ENCODE measurements at places on chromosomes 2 and 18. TPM values are rescaled to one million over a fixed set of nuclear protein-coding genes. Genes with fewer than 3 reads are reported as not detected.

DNA sequence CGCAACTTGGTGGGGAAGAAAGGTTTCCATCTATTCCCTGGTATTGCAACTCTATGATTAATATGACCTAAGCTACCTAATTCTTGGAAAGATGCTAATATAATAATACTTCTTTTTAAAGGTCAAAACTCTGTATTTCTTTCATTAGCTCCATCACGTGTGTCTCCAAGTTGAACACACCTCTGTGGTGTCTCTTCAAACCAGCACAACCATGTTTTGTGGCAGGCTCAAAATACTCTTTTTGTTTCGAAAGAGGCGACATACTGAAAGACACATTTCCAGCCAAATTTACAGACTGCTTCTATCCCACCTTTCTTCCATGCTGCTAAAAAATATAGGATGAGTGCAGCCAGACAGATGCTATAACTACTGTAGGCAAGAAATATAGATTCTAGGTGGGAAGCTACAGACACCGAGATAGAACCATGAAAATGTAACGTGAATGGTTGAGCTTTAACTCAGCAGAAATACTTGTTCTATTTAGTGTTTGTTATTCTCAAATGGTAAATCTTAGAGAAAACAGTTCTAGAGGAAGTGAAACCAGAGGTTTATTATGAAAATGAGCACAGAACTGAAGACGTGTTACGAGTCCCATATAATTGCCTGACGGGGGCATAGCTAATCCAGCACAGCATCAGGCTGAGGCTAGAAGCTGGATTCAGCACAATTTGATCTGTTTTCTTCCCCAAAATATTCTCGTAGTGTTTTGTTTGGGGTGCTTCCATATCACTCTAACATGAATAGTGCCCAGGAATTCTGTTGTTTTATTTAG, 991.5 kb upstream of the FANCL start:
- DNase-seq = no peak

- DNase-seq = no peak
Observed at GRCh38 chr2:84999553-84999955, 28.6 kb downstream of the KCMF1 start.

- no peak for DNase-seq
Observed at GRCh38 chr2:152761214-152761613, 42.8 kb downstream of the ARL6IP6 start.

DNA sequence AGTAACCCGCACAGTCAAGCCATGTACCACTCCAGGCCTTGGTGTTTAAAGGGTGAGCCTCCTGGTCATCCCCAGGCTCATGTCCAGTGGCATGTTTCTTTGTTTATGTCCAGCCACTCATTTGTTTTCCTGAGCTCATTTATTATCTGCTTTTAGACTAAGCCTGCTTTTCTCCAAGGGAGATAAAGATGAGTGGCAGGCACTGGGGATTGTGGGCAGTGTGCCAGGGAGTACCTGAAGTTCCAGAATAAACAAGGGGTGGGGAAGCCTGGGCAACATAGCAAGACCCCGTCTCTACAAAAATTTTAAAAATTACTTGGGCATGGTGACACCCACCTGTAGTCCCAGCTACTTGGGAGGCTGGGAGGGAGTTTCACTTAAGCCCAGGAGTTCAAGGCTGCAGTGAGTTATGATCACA, 1.9 kb downstream of the ANXA4 start:
- DNase-seq = no peak

DNA sequence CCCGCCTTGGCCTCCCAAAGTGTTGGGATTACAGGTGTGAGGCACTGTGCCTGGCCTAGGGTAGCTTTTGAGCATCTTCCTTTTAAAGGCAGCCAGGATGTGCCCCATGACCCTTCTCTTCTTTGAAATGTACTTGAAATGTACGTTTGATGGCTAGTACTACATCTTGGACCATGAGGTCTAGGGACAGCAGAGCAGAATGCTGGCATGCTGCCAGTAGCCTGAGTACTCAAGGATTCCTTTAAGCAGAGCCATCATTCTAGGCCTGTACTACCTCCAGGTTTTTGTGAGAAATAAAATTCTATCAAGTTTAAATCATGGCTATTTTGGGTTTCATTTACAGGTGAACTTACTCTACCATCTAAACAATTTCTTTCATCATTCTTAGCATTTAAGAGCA, 2.9 kb upstream of the EML6 start:
- DNase-seq = no peak

DNA sequence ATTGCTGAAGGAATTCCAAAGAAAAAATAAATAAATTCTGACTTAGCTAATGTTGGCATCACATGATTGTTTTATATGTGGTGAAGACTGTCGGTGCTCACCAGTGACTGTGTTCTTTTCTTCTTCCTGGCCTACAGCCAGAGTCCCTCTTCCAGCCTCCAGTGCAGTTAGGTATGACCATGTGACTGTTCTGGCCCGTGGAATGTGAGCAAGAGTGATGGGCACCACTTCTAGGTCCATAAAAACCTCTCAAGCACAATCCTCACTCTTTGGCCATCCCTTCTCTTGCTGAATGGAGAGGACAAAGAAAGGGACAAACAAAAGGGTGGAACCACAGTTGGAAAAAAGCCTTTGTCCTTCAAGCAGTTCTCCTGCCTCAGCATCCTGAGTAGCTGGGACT, 39.0 kb upstream of the BMPR2 start:
- DNase-seq = no peak

- DNase-seq = no peak
Observed at GRCh38 chr2:173264603-173265366, 89.9 kb upstream of the CDCA7 start.

Gene GALNT5
- total RNA-seq = 0.35 TPM

Gene CCDC141
- 162 TPM for total RNA-seq

Gene LCT
- not detected for total RNA-seq

Gene DHX57
- 9.4 TPM for total RNA-seq

Gene SERPINB7
- total RNA-seq = not detected

Gene ABCG8
- not detected for total RNA-seq

Measured in cardiac septum (tissue), 1 donor.